NCI-H2227 treated with DMSO at 0.1 percent for 48 hours (cell line): ENCODE measurements at places on chromosomes 12 and 14.

DNA sequence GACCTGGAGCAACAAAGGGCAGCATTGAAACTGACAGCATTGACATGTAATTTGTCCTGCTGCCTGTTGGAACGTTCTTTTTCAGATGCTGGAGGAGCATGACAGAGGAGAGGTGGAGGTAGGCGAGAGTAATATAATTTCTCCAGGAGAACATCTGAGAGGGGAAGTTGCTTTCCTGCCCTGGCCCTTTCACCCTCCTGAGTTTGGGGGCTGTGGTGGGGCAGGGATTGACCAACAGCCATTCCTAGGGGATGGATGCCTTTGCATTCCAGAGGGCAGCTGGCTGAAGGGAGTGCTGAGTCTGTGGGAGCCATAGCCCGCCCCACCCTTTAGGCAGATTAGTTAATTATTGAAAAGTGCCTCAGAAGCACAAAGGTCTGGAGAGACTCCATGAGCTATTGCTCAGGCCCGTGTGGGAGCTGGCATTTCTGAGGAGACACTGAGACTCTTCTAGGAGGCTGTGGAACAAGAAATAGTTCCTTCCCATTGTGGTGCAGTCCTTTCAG lies 73.5 kb downstream of the ARF6 start:
- no peak for DNase-seq

DNA sequence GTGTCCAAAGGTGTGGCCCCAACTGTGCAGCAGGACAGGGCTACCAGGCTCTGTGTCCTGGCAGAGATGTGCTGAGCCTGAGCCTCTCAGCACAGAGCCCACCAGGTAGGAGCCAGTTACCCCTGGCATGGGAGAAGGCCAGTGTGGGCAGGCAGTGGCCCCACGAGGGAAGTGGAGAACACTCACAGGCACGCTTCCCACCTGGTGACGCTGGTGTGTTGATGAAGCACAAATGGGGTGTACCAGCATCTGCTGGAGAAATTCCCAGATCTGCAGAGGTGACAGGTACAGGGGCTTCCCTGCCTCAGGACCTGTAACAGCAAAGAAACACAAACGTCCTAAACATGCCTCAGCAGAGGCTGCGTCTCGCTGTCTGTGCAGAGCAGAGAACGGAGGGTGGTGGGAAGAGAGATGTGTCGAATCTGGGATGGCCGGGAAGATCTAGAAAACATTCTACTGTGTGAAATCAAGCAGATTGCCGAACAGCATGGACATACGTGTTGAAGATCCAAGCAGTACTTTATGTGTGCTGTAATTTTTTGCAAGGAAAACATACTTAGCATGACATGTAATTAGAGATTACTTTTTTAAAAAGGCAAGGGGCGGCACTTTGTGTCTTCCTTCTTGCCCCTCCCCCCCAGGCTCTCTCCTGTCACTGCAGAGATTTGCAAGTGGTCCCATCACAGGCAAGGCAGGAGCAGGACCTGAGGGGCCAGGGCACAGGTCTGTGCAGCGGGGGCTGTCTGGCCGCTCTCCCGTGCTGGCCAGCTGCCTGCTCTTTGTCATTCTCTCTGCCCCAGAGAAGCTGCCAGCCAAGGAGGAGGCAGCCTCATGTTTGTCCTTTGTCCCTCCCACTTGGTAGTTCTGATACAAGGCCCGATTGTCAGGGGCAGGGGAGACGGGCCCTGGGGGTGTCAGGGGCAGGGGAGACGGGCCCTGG lies 17.3 kb downstream of the HIP1R start:
- DNase-seq, result no peak

DNA sequence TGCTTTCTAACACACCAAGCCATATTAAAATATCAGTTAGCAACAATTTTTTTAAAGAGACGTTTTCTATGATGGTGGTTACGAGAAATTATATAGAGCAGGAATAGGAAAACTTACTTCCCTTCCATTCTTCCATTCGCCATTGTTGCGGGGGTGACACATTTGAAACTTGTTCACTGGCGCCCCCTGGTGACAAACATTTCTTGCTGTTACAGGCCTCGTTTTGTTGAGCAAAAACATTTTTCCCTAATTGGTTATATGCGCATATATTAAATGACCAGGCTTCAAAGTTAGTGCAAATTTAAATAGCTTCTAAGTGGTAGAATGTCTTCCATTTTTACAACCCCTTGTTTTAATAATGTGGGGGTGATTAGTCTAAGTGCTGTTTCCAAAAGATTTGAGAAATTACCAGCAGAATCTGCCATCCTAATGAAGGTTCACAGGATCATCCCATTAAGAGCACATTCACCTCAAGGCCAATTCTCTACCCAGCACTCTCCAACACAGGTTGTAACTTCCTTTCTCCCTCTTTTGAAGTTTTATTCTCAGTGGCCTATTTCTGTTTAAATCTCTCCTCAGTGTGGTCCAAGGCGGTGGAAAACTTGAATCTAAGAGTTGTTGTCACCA lies 1124.7 kb downstream of the FLRT2 start:
- peak; percentile 42 for DNase-seq

GRCh38 chr12:19058235-19059021 lies 71.1 kb upstream of the PLEKHA5 start:
- DNase-seq, result no peak

GRCh38 chr14:104393898-104394381 lies 185.6 kb upstream of the C14orf180 start:
- no peak for DNase-seq

DNA sequence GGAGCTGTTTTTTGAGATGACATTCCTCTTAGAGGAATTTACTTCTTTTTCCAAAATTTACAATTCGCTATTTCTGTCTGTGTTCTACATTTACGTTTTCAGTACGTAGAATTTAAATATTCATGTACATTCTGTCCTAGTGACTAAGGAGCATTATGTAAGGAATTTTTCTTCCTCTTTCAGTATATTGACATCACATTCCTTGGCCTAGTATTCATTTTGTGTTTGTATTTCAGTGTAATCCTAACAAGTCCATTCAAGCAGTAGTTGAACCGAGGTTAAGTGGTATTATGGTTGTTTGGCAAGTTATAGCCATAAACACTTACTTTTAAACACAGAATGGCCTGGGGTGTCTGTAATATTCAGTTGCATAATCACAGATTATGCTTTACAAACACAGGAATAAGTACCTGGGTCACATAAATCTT lies 465.2 kb downstream of the PCNX1 start:
- DNase-seq, result no peak

- DNase-seq, result no peak
These were observed 14.5 kb upstream of the GNPTAB start for GRCh38 chr12:101845137-101845711.

- no peak for DNase-seq
These were observed 116.6 kb downstream of the CALM1 start for GRCh38 chr14:90513161-90514014.

DNA sequence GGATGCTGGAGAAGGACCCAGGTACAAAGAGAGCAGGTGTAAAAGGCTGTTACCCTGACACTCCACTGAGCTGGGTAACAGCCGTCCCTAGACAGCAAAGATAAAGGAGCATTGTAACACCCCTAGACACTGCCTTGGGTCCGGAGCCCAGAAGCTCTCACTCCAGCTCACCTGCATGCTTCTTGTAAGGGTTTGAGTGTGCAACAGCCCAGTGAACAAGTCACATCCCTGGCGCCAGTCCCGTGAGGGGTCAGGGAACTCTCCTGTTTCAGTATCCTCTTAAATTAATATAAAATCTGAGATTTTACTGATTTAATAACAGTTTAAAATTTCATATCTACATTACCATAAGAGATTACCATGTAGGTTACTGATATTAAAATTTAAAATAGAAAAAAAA lies 124.8 kb upstream of the LMO3 start:
- no peak for DNase-seq

GRCh38 chr12:117967043-117967442 lies 1.7 kb downstream of the KSR2 start:
- no peak for DNase-seq

- no peak for DNase-seq
These were observed 20.0 kb downstream of the TFCP2 start for GRCh38 chr12:51152953-51153352.

- no peak for DNase-seq
These were observed 24.9 kb downstream of the CRACR2A start for GRCh38 chr12:3727877-3728632.

DNA sequence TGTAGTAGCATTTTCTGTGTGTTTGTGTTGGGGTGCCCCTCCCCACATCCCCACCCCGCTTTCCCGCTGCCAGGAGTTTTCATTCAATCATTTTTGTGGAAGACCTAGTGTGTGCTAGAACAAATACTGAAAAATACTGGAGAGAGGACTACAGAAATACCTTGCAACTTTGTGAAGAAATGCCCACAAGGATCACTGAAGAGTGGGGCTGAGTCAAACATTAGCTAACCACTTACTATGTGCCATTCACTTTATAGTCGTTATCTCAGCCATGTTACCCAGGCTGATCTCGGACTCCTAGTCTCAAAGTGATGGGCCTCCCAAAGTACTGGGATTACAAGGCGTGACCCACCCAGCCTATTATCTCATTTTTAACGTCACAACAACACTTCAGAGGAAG lies 559 bp upstream of the LMBR1L start:
- no peak for DNase-seq

DNA sequence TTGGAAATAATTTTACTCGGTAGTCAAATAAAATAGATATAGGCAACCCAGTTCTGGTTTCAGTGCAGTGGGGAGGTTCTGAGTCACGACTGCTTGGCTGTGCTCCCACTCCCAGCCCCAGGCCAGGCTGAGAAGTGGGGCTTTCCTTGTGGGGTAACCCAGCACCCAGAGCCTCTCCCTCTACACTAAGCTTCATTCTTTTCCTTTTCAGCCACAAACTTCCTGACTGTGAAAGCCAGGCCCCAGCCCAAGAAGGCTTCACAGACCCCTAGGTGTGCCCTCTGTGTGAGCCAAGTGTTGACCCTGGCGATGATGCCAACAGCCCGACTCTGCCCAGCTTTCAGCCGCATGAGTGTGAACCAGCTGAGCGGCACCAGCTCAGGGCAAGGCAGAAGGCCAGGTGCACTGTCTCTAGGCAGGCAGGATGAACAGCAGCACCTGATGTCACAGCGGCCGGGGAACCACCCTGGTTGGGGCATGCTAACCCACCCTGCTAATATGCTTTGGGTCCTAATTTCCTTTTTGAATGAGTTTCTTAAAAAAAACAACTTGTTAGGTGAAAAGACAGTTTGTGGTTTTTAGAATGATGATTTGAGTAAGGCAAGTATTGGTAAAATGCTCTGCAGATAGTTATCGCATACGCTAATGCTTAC lies 42.2 kb upstream of the ATP23 start:
- DNase-seq, result no peak

- no peak for DNase-seq
These were observed 1.1 kb downstream of the HPD start for GRCh38 chr12:121857322-121858246.

- no peak for DNase-seq
These were observed 104.1 kb downstream of the LGMN start for GRCh38 chr14:92644171-92644969.

DNA sequence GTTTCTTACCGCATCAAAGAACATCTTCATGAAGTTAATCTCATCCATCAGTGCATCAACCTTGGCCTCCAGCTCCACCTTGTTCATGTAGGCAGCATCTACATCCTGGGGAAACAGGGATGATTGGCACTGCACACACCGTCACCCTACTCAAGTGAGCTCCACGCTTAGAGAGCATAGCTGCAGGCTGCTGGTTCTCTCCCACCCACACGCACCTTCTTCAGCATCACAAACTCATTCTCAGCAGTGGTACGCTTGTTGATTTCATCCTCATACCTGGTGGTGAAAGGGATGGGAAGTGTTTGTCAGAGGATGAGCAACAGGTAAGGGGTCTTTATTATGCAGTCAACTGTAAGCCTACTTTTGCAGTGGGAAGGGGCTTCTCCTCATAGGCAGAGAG lies 2.3 kb downstream of the KRT5 start:
- DNase-seq, result no peak

DNA sequence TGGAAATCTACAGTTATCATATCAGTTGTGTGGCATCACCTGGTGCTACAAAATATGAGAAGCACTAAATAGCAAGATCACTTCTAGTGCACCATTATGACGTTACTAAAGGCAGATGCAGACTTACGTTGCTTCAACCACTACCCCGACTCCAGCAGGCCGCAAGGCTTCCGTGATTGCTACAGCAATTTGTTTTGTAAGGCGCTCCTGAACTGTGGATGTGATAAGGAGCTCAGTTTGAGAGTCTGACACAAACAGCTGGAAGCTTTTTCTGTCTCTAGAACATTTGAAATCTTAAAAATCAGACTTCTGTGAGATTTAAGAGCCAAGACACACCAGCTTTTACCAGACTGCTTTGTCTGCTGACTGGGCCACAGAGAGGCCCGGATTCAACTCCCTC lies 57.0 kb downstream of the GCH1 start:
- DNase-seq, result no peak

GRCh38 chr14:38290601-38291188 lies 34.8 kb upstream of the CLEC14A start:
- no peak for DNase-seq

DNA sequence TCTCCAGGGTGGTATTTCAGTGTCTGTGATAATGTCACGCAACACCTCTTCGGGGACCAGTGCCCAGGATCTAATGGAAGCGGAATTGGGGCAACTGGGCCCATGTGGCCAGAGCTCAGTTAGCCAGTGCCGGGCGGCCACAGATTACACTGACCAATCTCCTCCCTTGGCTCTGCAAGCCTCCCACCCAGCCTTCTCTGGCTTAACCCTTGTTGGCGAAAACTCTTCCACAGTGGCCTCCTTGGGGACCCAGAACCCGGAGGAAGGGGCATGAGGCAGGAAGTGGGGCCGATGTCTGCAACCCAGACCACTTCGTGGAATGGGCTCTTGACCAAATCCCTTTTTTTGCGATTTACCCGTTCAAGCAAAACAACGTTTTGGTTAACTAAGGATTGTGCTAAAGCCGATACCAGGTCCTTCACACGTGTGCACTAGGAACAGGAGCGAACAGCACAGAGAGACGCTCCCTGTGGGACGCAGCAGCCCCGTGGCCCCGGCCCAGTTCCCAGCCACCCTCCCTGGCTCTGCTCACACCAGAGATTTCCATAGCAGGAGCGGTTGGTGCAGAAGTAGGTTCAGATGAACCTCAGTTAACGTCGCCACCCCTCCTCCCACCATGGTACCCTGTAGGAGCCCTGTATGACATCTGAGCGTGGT lies 38.2 kb downstream of the SLC8B1 start:
- no peak for DNase-seq

- DNase-seq, result no peak
These were observed 117.4 kb downstream of the EML1 start for GRCh38 chr14:99910337-99911309.

- DNase-seq, result no peak
These were observed 2.2 kb upstream of the CSAD start for GRCh38 chr12:53182903-53183302.

- no peak for DNase-seq
These were observed 452.2 kb downstream of the IPO8 start for GRCh38 chr12:30243426-30243825.

DNA sequence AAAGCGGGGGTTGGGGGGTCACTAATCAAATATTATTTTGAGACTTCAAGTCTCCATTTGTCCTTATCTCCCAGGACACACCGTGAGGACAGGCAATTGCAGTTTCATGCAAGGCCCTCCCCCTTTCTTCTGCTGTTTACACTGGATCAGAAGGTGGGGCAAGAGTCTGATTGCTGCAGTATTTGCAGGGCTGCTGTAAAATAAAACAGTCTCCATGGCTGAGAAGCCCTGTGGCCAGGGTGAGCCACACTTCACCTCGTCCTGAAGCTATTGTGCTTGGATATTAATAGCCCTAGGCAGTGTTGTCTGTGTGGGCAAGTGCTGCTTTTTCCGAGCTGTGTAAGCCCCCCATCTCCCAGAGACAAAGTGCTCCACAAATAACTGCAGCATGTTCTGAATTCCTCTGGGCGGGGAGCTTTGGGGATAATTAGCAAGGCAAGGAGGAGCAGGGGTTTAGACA lies 187.4 kb upstream of the NTF3 start:
- DNase-seq, result no peak

GRCh38 chr14:22202313-22202712 lies 386.7 kb downstream of the DAD1 start:
- no peak for DNase-seq
